ENCODE measurements at places on chromosomes 16 and 17.

- peak; percentile 55 for DNase-seq
Observed at GRCh38 chr16:68074850-68075555, 10.2 kb upstream of the NFATC3 start.

DNA sequence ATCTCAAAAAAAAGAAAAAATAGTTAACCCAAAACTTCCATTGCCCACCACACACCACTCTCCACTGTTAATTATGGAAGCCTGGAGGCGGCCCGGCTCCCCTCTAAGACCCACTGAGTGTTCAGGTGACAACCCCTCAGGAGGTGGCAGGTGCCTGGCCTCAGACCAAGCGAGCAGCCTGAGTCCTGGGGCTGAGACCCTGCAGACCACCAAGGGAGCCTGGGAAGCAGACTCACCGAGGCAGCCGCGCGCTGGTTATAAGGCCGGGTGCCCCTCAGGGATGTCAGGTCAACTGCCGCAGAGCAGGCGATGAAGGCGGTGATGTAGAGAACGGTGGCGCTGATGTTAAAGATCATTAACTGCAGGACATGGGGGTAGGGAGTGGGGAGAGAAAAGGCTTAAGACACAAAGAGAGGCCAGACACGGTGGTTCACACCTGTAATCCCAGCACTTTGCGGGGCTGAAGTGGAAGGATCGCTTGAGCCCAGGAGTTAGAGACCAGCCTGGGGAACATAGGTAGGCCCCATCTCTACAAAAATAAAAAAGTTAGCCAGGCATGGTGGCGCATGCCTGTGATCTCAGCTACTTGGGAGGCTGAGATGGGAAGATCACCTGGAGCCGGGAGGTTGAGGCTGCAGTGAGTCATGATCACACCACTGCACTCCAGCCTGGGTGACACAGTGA, 13.3 kb downstream of the ARL2BP start:
- no peak for DNase-seq

GRCh38 chr17:82790391-82790790, 38.5 kb downstream of the TBCD start:
- no peak for DNase-seq

GRCh38 chr16:4052801-4053293, 63.4 kb downstream of the ADCY9 start:
- no peak for DNase-seq

DNA sequence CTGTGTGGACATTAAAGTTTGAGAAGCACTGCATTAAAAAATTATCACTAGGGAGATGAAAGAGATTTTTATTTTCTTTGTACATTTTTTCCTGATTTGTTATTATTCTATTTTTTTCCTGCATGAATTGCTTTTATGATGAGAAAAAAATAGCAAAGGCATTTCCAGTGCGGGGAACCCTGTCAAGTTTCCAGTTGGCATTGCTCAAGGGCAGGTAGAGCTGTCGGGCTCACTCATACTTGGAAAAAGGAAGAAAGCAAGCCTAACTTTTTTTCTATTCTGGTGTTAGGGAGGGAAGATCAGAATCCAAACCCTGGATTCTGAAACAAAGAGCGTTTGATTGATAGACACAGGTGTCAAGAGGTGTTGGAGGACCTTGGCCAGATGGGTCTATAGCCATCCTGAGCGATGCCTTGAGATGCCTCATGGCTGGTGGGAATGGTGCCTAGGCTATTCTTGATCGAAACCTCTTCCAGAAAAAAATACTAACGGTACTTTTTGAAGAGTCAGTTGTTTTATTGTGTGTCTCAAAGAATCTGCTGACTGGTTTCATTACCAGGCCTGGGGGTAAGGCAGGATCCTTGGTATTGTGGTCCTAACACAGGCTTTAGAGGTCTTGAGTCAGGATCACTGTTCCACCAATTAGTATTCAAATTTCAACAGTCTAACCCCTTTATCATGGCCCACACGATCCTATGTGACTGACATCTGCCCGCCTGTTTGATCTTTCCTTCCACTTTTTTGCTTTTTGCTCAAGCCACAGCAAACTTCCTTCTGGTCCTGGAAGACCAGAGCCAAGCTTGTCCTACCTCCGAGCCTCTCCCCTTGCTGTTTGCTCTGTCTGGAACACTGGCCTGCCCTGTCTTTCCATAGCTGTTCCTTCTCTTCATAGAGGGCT, 20.1 kb downstream of the SNX29 start:
- DNase-seq = no peak

DNA sequence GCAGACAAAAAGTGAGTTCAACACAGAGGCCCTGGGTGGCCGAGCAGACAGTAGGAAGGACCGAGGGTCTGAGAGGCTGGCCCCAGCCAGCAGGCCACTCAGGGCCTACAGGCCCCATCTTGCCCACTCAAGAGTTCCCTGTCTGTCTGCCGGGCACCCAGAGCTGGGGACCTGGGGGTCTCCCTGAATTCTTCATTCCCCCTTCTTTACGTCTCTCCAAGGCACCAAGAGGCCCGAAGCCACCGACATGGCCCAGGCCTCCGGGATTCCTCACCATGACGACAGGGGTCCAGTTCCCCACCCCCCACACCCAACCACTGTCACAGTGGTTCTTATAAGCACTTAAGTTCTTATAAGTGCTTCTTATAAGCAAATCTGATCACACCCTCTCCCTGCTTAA, 49.2 kb downstream of the NOS2 start:
- no peak for DNase-seq

GRCh38 chr17:61496957-61497653, 44.9 kb downstream of the TBX4 start:
- no peak for DNase-seq

DNA sequence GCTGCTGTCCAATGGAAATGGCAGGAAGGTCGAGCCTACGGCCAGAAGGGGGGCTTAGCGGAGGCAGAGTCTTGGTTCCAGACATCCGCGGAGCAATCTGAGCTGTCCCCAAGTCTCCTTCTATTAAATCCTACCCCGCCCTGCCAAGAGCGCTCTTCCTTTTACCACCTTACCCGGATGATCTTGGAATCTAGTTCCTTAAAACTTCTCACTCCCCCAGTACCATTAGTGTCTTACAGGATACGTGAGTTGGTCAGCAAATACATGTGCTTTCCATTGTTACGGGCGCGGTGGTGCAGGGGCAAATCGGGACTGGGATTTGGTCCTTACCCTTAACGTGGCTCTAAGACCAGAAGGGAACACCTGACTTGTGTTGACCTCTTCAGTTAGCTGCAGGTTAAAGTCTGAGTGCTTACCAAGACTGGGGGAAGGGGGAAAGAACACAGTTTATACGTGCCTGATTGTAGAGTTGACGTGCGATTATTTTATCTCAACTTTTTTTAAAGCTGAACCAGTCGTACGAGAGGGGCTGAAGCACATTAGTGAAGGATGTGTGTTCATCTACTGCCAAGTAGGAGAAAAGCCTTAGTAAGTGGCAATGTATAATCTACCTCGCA, 495 bp downstream of the TXNDC17 start:
- no peak for DNase-seq

DNA sequence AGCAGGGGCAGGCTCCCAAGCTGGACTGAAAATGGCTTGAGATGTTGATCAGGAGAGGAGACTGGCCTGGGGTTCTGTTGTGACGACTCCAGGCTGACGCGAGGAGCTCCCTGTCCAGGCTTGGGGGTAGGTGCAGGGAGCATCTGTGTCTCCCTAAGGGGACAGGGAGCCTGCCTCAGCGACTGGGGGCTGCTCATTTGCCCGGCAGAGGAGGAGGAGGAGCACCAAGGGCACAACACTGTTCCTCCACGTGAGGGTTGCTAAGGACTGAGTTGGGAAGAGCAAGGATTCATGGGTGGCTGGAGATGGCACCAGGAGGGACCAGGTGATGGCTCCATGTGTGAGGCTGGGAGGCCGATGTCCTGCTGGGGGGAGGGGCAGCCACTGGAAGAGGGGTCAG, 53.3 kb downstream of the USP22 start:
- no peak for DNase-seq

DNA sequence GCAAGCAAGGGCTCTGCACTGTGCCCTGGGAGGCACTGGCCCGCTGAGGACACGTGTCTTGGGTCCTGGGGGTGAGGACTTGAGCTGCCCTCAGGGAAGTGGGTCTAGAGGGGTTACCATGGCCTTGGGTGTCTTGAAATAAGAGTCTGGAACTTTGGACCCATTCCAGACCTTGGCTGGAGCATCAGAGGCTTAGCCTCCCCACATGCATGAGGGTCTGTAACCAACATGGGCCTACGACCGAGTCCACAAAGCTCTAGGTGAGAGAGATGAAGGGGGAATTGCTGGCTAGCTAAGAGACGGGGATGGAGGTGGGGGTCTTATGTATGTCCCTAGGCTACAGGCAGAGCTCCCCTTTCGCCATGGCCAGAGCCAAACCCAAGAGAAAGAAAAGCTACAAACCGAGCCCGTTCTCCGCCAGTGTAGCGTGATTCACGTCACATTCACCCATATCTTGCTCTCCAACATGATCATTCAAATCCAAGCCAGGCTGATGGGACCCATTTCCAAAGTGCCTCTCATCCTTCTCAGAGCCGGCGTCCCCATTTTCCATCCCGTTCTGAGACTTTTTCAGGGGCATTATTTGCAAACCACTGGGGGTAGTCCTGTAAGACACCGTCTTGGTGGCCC, 120.1 kb downstream of the CDYL2 start:
- no peak for DNase-seq

DNA sequence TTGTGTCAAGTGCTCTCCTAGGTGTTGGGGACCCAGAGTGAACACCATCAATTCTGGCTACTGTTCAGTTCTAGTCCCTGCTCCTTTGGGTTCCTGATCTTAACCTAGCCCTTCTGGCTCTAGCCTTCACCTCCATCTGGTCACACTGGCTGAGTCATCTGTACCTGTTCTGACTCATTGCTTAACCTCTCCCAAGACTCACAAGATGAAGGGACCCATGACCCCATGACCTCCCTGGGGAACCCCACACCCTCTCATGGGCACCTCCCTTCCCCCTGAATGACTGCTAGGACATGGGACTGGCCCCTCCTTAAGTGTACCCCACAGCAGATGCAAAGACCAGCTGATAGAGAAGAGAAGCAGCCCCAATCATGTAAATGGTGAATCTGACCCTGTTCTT, 345.8 kb upstream of the CDH5 start:
- DNase-seq = no peak

- peak; percentile 47 for DNase-seq
Observed at GRCh38 chr17:17919169-17920107, 52.8 kb downstream of the TOM1L2 start.

DNA sequence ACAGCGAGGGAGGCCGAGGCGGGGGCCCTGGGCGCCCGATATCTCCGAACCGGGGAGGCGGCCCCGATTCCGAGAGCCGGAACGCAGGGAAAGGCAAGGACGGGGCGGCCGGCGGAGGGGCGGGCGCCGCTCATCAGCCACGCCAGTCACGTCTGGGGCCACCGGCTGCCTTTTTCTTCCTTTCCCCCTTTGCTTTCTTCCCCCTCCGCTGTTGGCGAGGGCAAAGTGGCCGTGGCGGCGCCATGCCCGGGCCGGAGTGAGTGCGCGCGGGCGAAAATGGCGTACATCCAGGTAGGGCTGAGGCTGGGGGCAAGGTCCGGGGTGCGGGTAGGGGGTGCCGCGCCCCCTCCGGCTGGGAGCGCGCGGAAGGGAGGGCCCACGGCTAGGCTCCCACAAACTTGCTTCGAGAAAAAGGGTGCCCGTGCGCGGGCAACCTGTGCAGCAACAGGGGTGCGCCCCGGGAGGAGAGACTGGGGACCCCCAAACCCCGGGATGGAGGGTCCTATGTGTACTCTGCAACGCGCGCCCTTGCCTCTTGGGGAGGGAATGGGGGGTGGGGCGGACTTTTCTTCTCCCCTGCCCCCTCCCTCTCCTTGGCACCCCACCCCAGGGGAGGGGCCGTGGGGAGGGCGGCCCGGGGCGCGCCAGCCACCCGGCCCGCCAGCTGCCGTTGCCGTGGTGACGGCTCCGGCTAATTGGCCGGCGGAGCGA, 486 bp downstream of the SYT17 start:
- no peak for DNase-seq

DNA sequence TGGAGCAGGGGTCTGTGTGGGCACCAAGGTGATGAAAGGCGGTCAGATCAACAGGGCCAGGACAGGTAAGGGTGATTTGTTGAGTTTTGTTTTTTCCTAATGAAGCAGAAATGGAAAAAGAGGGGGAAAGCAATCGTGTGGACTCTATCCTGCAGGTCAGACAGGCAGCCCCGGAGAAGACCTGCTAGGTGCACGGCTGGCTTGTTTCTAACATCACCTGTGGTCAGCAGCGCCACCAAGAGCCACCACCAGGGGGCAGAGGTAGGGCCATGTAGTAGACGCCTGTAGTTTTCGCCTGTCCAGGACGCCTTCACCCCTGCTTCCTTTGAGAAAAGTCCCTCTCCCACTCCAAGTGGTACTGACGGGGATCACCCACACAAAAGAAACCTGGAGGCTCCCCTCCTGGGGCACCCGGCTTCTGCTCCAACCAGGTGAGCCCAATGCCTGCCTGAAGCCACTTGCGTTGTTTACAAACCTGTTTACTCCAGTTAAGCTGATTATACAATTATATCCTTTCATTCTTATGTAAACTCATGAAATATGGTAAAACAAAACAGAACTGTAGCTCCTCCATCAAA, 54.2 kb upstream of the SEC14L1 start:
- peak; percentile 75 for DNase-seq

DNA sequence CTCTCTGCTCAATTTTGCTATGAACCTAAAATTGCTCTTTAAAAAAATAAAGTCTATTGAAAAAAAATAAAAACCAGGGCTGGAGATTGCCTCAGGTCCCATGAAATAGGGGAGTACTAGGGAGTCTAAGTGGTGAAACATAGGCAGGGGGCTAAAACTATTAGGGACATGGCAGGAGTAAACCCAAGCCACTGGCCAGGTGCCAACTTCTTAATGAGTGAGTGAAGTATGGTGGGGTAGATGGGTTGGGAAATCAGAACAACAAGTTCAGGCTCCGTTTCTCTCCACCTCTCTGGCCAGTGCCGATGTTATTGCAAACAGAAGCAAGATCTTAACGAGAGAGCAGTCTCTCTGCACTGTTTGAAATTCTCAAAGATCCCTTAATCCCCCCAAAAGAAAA, 322.4 kb upstream of the CDH5 start:
- no peak for DNase-seq

DNA sequence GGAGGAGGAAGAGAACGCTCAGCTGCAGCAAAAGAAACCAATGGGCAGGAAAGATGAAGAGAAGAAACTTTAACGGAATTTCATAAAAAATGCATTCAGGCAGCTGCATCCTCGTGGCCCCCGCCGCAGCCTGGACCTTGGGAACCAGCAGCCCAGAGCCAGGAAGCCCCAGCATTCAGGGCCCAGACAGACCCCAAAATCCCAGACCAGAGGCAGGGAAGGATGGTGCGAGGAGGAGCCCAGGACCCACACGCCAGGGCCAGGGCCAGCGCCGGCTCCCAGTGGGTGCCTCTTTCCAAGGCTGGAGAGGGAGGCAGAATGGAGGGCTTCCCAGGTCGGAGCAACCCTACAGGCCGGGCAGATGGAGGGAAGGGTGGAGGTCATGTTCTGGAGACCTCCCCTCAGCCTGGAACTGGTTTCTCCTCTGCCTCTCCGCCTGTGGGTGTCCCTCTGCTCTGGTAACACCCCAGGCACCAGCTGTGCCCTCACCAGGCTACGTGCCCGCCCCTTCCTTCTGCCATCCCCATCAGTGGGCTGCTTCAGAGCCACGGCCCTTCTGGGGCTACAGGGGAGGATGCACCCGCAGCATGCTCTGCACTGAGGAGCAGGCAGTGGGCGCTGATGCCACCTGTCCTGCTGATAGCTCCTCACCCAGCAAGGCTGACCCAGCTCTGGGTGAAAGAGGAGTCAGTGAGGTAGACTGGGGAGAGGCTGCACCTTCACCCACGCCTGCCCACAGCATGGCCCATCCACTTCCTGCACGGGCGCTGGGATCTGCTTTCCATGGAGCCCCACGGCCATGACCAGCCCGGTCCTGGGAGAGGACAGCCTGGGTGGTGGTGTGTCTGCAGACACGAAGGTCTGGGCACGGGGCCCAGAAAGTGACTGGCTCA, 1.2 kb upstream of the MIF4GD start:
- DNase-seq = no peak

Data from stimulated activated CD8-positive, alpha-beta memory T cell treated with anti-CD3 and anti-CD28 coated beads, Interleukin-4, amount 100 ng/mL, for 24 hours (primary cell).